Right forelimb (tissue), 1 donor: ENCODE measurements at places on chromosomes 2 and 18.

- DNase-seq, result no peak
Measured at GRCh38 chr18:31835528-31836133, 75.0 kb upstream of the SLC25A52 start.

DNA sequence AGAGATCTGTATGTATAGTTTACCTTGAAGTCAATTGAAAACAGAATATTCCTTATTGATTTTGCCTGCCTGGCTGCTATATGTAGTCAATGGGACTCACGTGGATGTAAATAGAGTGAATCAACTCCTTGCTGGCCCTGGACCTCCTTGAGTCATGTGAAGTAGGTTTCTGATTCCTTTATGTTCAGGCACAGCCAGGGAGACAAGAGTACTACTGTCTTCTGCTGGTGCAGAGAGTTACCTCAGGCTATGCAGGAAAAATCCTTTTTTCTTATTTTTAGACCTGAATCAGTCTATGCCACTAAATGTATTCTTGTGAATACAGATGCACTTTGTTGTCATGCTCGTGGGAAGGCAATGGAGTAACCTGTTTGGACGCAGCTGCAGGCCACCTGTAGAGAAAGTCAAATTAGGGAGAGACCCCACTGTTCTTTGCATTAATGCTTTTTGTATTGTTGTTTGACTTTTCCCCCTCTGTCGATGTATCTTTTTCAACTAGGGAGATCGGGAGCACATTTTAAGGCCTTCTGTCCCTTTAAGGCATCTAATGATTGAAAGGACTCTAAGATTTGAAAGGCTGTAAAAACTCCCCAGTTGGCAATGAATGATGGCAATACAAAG is 473.9 kb downstream of the ARHGAP15 start:
- no peak for DNase-seq

DNA sequence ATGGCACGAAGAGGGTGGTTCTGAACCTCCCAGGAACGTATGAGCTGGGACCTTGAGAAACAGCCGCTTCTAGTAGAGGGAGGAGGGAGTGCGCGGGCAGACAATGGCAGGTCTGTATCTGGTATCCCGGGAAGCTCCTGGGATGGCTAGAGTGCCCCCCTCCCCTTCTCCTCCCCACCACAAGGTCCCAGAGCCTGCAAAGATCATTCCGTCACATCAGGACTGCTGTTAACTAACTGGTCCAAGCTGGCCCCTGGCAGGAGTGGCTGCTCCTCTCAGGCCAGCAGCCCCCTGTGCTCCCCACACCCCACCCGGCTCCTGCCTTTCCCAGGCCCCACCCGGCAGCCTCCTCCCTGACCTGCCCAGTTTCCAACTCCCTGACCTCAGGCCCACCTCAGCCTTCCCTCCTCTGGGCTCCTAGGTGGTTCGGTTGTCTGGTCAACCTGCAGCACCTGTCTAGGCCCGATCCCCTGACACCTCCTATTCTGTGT is 75.0 kb downstream of the TPO start:
- no peak for DNase-seq

DNA sequence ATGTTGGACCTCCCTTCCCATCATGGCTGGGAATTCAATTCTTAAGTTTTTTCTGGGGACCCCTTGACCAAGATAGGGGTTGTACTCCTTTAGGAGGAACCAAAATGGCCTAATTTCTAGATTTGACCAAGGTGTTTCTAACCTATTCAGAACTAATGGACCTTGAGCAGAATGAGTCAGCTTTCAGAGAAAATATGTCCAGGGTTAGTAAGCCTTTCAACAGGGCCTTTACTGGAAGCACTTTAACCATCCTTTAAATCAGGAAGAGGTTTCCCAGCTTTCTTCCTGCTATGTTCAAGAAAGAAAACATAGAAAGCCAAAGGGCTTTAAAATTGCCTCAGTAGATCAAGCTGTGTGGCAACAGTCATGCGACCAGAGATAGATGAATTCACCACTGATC is 1184.9 kb upstream of the ACVR2A start:
- no peak for DNase-seq

DNA sequence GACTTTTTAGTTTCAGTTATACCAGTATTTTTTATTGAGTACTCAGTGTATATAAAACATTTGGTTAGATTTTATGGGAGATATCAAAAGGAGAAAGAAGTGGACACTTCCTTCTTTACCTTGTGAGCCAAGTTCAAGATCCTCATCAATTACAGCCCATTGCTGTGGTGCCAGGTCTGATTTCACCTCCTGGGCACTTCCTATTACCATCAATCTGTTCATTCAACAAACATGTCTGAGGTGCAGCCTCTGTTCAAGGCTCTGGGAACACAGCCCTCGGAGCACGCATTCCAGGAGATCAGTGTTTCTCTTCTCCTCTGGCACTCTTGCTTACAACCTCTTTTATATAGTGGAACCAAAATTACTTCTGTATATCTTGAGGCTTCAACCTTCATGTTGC is 171.4 kb upstream of the ALPP start:
- no peak for DNase-seq

- DNase-seq, result no peak
Measured at GRCh38 chr2:84038866-84039265, 420.2 kb downstream of the SUCLG1 start.

- no peak for DNase-seq
Measured at GRCh38 chr2:9306911-9307310, 100.3 kb downstream of the ASAP2 start.

- DNase-seq, result no peak
Measured at GRCh38 chr2:70569559-70569958, 15.9 kb upstream of the TGFA start.

- DNase-seq, result no peak
Measured at GRCh38 chr2:37350034-37350433, 5.6 kb downstream of the QPCT start.

- DNase-seq, result no peak
Measured at GRCh38 chr18:79549638-79550000, 130.0 kb upstream of the CTDP1 start.

DNA sequence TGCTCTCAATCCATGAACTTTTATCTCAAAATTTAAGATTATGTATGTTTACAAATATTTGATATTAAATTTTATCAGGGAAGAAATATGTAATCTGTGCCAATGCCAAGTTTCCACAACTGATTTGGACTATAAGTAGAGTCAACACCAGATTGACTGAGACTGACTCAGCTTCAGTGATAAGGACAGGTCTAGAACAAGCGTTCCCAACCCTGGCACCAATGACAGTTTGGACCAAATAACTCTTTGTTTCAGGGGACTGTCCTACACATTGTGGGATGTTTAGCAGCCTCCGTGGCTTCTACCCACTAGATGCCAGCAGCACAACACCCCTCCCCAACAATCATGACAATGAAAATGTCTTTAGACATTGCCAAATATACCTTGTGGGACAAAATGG is 165.3 kb downstream of the THADA start:
- DNase-seq, result no peak

DNA sequence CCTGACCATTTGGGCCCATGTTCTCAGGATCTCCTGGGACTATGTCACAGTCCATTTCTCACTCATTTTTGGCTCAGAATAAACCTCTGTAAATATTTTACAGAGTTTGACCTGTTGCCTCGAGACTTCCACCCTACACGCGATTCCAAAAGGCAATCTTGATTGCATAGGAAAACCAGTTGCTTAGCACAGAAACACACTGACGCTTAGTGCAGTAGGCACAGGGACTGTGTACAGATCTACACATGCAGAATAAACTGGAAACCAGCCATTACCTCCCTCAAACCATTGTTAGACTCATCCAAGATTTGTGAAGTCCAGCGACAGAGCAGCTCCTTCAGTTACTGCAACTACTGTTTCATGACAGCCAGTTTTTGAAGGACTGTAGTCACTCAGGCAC is 73.0 kb downstream of the NCKAP5 start:
- no peak for DNase-seq

- no peak for DNase-seq
Measured at GRCh38 chr2:163252199-163252598, 413.6 kb upstream of the KCNH7 start.

GRCh38 chr2:19589791-19590190 is 231.4 kb upstream of the OSR1 start:
- no peak for DNase-seq

DNA sequence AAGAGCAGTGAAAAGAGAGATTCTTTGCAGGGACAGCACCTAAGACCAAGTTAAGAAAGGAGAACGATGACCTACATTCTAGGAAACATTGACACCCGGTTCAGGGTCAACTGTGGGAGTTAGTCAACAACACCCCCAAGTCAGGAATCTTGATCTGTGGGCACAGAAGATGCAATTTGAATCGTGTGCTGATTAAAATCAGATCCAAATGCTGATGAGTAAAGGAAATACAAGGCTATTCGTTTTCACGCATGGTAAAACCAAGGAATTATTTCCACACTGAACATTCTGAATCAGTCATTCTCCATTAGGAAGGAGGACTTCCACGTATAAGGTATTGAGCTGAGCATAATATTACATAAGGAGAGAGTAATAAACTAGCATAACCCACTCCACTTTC is 124.2 kb downstream of the COPS8 start:
- peak; percentile 7 for DNase-seq

GRCh38 chr18:11511434-11512095 is 97.8 kb upstream of the SLC35G4 start:
- DNase-seq, result no peak

- DNase-seq, result no peak
Measured at GRCh38 chr18:2653467-2653866, 2.1 kb upstream of the SMCHD1 start.

GRCh38 chr2:204452464-204453023 is 92.7 kb upstream of the PARD3B start:
- peak; percentile 73 for DNase-seq

- no peak for DNase-seq
Measured at GRCh38 chr18:44731530-44732237, 51.0 kb downstream of the SETBP1 start.
